ENCODE measurements at places on chromosomes 12 and 14. TPM values are rescaled to one million over a fixed set of nuclear protein-coding genes. Genes with fewer than 3 reads are reported as not detected.

DNA sequence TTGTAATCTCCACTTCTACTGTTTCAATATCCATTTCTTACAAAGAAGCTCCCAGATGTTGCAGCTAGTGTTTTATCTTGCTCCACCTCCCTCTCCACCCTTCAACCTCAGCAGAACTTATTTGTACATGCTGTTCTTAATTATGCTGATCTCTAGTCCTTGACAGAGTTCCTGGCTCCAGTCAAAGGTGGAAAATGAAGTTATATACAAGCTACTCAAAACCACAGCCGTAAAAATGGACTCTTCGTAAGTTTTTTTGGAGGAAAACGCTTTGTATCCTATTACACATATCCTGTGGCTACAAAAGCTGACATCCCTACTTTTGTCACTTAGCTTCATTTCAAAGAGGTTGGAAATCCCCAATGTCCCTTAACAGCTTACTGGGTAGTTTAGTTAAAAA lies 1.3 kb downstream of the CLEC1A start:
- DNase-seq = no peak
- peak overlapping the region; percentile 59 for H3K27ac ChIP-seq
- H3K4me1 ChIP-seq = peaks cover 46% of the 10 kb centered on the region
- no peaks in the 10 kb centered on the region for H3K36me3 ChIP-seq
- no peaks in the 10 kb centered on the region for H3K27me3 ChIP-seq
- peak overlapping the region; percentile 16 for H3K4me3 ChIP-seq

DNA sequence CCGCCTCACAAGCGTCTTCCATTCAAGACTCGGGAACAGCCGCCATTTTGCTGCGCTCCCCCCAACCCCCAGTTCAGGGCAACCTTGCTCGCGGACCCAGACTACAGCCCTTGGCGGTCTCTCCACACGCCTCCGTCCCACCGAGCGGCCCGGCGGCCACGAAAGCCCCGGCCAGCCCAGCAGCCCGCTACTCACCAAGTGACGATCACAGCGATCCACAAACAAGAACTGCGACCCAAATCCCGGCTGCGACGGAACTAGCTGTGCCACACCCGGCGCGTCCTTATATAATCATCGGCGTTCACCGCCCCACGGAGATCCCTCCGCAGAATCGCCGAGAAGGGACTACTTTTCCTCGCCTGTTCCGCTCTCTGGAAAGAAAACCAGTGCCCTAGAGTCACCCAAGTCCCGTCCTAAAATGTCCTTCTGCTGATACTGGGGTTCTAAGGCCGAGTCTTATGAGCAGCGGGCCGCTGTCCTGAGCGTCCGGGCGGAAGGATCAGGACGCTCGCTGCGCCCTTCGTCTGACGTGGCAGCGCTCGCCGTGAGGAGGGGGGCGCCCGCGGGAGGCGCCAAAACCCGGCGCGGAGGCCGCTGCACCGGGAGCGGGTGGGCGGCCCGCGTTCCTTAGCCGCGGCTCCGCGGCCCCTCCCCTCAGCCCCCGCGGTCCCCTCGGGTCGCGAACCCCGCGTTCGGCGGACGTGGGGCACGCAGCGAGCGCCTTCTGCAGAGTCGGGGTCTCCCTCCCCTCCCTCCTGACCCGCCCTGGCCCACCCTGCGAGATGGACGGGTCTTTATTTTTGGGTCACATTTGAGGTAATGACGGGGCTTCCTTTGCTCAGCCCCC lies at the start of gene UBC:
UBC (minus strand) TSS at position 259 of the 847 bp plus-strand sequence. CDS start 879 bp downstream, outside the sequence.
- H3K27me3 ChIP-seq = no peaks in the 10 kb centered on the region
- peaks cover 71% of the 10 kb centered on the region for H3K4me1 ChIP-seq
- peaks cover 31% of the 10 kb centered on the region for H3K36me3 ChIP-seq
- peak within 1 kb of the TSS; percentile 100 for H3K27ac ChIP-seq
- H3K4me3 ChIP-seq = peak within 1 kb of the TSS; percentile 96

GRCh38 chr12:10393291-10393690 lies 3.5 kb upstream of the KLRK1 start:
- H3K27me3 ChIP-seq = no peaks in the 10 kb centered on the region
- no peak for DNase-seq
- no peak overlapping the region for H3K27ac ChIP-seq

DNA sequence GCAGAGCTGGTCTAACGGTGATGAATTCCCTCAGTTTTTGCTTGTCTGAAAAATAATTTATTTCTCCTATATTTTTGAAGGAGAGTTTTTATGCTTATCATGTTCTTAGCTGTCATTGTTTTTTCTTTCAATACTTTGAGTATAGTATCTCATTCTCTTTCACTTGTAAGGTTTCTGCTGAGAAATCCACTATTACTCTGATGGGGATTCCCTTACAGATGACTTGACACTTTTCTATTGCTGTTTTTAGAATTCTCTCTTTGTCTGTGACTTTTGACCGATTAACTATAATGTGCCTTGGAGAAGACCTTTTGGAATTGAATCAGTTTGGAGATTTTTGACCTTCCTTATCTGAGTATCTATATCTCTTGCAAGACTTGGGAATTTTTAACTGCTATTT lies 139.6 kb downstream of the PRKD1 start:
- DNase-seq = no peak
- H3K27ac ChIP-seq = no peak overlapping the region
- no peaks in the 10 kb centered on the region for H3K36me3 ChIP-seq
- no peaks in the 10 kb centered on the region for H3K27me3 ChIP-seq
- H3K4me1 ChIP-seq = no peaks in the 10 kb centered on the region
- H3K4me3 ChIP-seq = no peak overlapping the region

- H3K36me3 ChIP-seq = no peaks in the 10 kb centered on the region
- no peaks in the 10 kb centered on the region for H3K27me3 ChIP-seq
- H3K27ac ChIP-seq = no peak within 1 kb of the TSS
- DNase-seq = no peak
Measured at GRCh38 chr12:52320784-52321400, at the start of gene KRT83. Gene KRT83, minus strand, starts transcription at chr12:52321398. Its CDS starts 63 bp downstream, at chr12:52321335.

DNA sequence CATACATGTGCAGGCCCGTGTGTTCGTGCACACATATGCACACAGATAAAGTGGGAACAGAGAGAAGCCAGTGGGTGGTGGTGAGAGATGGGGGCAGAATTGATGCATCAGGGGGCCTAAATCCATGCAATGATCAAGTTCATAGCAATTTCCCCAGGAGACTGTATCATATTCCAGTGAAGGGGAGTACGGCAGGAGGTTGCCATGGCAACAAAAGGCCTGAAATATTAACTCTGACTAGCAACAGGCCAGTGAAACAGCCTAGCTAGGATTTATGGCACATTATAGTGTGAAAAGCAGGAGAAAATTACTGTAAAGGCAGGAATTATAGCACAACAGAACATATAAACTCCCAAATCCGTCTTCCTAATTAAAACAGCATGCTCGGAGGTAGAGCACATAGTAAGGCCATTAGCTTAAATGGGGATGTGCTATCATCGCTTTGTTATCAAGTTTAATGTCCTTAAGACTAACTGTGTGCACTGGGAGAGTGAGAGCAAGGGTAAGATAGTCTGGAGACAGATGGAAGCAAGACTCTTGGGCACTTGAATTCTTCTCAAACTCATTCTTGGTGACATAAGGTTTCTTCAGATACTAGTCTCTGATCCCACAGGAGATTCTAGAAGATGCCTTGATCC lies 806.3 kb downstream of the DIO2 start:
- DNase-seq = no peak
- no peak overlapping the region for H3K4me3 ChIP-seq
- H3K27ac ChIP-seq = no peak overlapping the region
- H3K4me1 ChIP-seq = peaks cover 15% of the 10 kb centered on the region
- no peaks in the 10 kb centered on the region for H3K36me3 ChIP-seq

- H3K36me3 ChIP-seq = peaks cover 48% of the 10 kb centered on the region
- DNase-seq = no peak
- peak overlapping the region; percentile 19 for H3K27ac ChIP-seq
- H3K27me3 ChIP-seq = no peaks in the 10 kb centered on the region
Measured at GRCh38 chr12:110379631-110380030, 23.9 kb downstream of the ANAPC7 start.

DNA sequence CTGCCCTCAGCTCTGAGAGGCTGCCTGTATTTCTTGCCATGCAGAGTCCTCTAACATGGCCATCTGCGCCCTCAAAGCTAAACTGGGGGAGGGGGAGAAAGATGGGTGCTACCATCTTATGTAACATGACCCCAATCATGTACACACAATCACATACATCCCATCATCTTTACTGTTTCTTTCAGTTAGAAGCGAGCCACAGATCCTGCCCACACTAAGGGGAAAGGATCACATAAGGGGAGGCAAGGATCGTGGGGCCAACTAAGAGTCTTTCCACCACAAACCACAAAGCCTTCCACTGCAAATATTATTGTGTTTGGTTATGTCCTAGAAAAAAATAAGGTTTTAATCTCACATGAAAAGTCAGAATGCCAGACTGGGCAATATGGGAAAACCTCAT lies 11.8 kb upstream of the AMN1 start:
- H3K4me1 ChIP-seq = no peaks in the 10 kb centered on the region
- H3K4me3 ChIP-seq = no peak overlapping the region
- H3K27me3 ChIP-seq = no peaks in the 10 kb centered on the region
- H3K27ac ChIP-seq = no peak overlapping the region
- no peaks in the 10 kb centered on the region for H3K36me3 ChIP-seq
- no peak for DNase-seq

GRCh38 chr12:62709311-62709710 lies 225.6 kb downstream of the PPM1H start:
- H3K27me3 ChIP-seq = no peaks in the 10 kb centered on the region
- no peaks in the 10 kb centered on the region for H3K36me3 ChIP-seq
- no peak overlapping the region for H3K27ac ChIP-seq
- H3K4me3 ChIP-seq = no peak overlapping the region

The ZNF384 gene
- 32.8 TPM for total RNA-seq

- H3K4me3 ChIP-seq = peak overlapping the region; percentile 76
- no peaks in the 10 kb centered on the region for H3K27me3 ChIP-seq
- peaks cover 89% of the 10 kb centered on the region for H3K4me1 ChIP-seq
- peak overlapping the region; percentile 99 for H3K27ac ChIP-seq
- no peak for DNase-seq
- peaks cover 9% of the 10 kb centered on the region for H3K36me3 ChIP-seq
Measured at GRCh38 chr12:53051058-53051880, 1.4 kb downstream of the TNS2 start.

The AJUBA gene
- total RNA-seq = 11.6 TPM

DNA sequence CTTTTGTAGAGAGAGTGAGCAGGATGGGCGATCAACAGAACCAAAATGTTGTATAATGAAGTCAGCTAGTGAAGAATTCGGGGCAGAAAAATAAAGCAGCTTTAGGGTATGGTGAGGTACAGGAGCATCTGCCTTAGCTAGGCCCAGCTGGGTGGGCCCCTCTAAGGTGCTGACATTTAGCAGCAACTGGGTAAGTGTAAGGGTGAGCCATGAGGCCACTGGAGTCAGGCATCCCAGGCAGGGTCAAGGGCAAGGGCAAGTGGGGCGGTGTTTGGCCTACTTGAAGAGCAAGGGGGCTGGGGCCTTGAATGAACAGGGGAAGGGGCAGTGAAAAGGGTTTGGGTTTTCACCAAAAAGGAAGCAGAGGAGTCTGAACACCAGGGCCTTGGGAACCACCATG lies 583.6 kb downstream of the BCL11B start:
- no peaks in the 10 kb centered on the region for H3K27me3 ChIP-seq
- peak; percentile 72 for DNase-seq
- no peaks in the 10 kb centered on the region for H3K36me3 ChIP-seq

GRCh38 chr12:22059976-22060647 lies 14.1 kb downstream of the CMAS start:
- no peak overlapping the region for H3K4me3 ChIP-seq
- no peak overlapping the region for H3K27ac ChIP-seq
- peaks cover 5% of the 10 kb centered on the region for H3K36me3 ChIP-seq
- H3K27me3 ChIP-seq = no peaks in the 10 kb centered on the region

DNA sequence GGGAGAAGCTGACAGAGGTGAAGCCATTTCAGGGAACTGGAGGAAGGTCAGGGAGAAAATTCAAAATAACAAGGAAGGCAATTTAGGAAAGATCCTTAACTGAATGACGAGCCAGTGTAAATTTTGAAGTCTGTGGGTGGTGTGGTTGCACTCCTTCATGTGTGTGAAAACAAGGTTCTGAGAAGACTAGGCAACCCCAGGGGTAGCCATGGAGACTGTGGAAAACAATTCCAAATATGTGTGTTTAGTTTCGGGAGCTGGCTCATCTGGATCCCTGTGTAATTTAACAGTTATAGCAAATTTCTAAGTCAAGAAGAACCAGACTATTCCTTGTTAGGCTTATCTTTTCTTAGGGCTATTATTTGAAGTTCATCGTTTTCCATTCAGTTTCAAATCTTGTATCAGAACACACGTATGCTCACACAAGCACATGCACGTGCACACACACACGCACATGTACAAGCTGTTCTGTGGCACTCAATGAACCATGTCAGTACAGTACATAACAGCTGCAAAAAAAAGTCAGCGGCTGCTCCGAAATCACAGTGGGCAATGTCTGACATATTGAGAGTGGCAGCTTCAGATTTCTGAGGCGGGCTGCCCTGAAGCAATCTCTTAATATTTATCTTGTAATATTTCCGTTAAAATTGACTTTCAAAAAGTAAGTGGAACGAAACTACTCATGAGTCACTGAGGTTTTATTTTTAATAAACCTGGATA lies 411.2 kb downstream of the AEBP2 start:
- H3K27me3 ChIP-seq = no peaks in the 10 kb centered on the region
- no peak overlapping the region for H3K4me3 ChIP-seq
- H3K27ac ChIP-seq = peak overlapping the region; percentile 35
- no peaks in the 10 kb centered on the region for H3K36me3 ChIP-seq
- no peaks in the 10 kb centered on the region for H3K4me1 ChIP-seq
- no peak for DNase-seq

The ANKS1B gene
- 21.4 TPM for total RNA-seq

- no peak overlapping the region for H3K4me3 ChIP-seq
- H3K27me3 ChIP-seq = no peaks in the 10 kb centered on the region
- H3K4me1 ChIP-seq = no peaks in the 10 kb centered on the region
- no peaks in the 10 kb centered on the region for H3K36me3 ChIP-seq
- no peak overlapping the region for H3K27ac ChIP-seq
Measured at GRCh38 chr12:75526655-75527511, 15.5 kb upstream of the KRR1 start.

The DUSP6 gene
- total RNA-seq = 66.0 TPM

GRCh38 chr12:5773550-5773949 lies 171.5 kb downstream of the ANO2 start:
- no peak overlapping the region for H3K27ac ChIP-seq
- no peaks in the 10 kb centered on the region for H3K36me3 ChIP-seq

DNA sequence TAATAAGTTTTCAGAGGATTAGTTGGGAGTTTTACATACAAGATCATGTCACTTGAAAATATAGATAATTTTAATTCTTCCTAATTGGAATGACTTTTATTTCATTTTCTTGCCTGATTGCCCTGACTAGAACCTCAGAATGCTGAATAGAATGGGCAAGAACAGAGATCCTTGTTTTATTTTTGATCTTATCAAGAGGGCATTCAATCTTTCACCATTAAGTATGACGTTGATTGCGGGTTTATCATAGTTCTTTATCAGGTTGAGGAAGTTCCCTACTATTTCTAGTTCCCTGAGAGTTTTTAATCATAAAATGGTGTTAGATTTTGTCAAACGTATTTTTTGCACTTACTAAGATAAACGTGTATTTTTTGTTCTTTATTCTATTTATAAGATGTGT lies 124.3 kb downstream of the DICER1 start:
- no peaks in the 10 kb centered on the region for H3K4me1 ChIP-seq
- no peak overlapping the region for H3K4me3 ChIP-seq
- no peaks in the 10 kb centered on the region for H3K27me3 ChIP-seq
- H3K36me3 ChIP-seq = no peaks in the 10 kb centered on the region
- no peak for DNase-seq

Data from esophagus muscularis mucosa (tissue), 4 donors.